ENCODE measurements at places on chromosomes 6 and 20.
A peak's percentile ranks its signal among the peaks of the same experiment; 100 is the strongest.

DNA sequence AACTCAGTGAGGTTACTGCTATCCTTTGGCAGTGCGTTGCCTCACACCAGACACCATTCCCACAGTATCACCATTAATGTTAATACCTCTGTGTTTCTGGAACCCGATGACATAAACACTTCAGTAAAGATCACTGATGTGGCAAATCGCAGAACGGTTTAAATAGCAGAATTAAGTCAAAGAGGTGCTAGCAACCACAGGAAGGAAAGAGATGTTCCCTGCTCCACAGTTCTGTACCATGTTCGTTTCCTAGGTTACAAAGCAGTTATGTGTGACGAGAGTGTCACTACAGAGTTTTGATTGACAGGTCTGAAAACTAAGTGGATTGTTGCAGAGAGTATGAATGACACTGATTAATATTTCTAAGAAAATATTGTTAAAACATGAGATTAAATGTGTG lies 272.3 kb downstream of the KHDRBS2 start:
- peak; percentile 57 for DNase-seq

- no peak for DNase-seq
Observed at GRCh38 chr20:20851385-20851784, 138.9 kb upstream of the RALGAPA2 start.

GRCh38 chr6:73923905-73924485 lies 228.0 kb downstream of the CD109 start:
- no peak for DNase-seq

DNA sequence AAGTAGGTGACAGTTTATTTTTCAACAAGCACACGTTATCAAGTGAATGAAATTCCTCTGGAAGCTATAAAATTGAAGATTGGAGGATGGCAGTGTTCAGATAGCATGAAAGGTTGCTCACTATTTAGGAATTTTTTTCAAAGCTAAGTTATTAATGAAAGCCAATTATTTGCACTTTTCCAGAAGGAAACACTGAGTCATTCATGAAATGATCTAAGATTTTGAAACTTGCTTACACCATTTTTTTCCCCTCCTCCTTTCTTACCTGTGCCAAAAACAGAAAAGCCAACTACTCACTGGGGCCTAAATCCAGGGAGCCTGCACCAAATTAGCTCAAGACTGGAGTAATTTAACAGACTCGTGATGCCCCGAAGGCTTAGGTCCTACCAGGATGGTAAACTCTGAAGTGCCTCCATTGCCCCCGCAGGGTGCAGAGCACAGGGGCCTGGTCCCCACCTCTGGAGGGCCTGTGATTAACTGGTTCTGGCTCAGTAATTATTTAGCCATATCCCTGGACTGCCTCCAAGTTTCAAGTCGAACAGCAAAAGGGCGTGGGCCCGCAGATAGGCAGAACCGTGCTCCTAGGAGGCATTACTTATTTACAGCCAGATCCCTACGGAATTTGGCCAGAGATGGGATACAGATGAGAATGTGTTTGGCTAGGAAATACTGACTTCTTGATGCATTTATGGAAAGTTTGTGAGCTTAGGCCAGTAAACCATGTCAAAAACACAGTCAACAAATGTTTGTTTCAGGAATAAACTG lies 28.0 kb upstream of the ZNF217 start:
- DNase-seq: peak; percentile 10

DNA sequence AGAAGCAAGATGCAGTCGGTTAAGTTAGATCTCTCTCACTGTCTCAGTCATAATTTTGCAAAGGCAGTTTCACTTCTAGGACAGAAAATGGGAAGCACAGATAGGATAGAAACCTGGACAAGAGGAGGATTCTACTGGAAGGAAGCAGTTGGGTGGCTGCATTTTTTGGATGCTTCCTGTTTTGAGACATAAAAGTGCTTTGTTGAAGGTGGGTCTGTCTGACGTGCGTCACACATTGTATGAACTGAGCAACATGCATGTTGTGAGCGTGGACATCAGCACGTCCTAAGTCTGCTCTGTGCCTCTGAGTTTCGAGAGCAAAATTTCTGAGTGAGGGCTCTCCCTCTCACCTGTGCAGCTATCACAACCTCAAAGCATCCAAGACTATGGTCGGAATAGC lies 68.7 kb upstream of the SNX9 start:
- DNase-seq: no peak

DNA sequence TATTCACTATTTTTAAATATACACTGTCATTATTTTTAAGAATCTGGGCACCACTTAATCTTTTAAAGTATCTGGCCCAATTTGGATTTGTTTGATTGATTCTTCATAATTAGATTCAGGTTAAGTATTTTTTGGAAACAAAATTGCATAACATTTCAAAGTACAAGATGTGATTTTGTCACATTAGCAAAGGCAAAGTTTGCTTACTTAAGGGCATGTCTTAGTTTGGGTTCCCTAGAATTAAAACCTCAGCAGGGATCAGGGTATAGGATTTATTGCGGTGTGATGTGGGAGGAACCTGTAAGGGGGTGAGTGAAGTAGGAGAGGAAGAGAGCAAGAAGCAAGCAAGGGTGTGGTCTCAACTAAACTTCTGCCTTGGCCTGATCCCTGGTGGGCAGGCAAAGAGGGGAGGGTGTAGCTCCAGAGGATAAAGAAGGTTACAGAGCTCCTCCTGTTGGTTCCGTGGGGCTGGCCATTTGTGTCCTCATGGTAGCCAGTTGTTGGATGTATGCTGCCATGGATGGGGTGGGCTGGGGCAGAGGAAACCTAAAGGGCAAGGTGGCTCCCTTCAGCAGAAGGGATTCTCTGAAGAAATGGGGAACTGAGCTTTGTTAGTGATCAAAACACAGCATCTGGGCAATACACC lies 668.7 kb upstream of the SLC35B3 start:
- no peak for DNase-seq

DNA sequence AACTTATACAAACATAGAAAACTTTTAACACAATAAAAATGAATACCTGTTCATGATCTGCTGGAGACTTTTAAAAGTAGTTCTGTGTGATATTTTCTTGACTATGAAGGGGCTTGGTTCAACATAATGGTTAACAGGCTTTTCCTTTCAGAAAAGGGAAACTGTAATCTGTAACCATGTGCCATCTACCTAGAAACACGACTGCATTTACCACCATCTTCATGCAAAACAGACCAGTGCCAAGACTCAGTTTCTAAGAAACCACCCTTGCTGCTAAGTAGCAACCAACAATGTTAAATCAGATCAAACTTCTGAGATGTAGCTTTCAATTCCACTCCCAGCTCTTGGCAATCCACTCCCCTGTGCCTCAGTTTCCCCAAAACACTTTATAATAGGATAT lies 15.7 kb downstream of the STAU1 start:
- no peak for DNase-seq

DNA sequence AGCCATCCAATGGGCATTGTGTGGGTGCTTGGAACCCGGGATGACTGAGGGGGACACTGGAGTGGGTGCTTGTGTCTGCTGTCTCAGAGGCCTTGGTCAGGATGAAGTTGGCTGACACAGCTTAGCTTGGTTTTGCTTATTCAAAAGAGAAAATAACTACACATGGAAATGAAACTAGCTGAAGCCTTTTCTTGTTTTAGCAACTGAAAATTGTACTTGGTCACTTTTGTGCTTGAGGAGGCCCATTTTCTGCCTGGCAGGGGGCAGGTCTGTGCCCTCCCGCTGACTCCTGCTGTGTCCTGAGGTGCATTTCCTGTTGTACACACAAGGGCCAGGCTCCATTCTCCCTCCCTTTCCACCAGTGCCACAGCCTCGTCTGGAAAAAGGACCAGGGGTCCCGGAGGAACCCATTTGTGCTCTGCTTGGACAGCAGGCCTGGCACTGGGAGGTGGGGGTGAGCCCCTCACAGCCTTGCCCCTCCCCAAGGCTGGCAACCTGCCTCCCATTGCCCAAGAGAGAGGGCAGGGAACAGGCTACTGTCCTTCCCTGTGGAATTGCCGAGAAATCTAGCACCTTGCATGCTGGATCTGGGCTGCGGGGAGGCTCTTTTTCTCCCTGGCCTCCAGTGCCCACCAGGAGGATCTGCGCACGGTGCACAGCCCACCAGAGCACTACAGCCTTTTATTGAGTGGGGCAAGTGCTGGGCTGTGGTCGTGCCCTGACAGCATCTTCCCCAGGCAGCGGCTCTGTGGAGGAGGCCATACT lies 49.4 kb downstream of the PYGB start:
- DNase-seq: no peak

DNA sequence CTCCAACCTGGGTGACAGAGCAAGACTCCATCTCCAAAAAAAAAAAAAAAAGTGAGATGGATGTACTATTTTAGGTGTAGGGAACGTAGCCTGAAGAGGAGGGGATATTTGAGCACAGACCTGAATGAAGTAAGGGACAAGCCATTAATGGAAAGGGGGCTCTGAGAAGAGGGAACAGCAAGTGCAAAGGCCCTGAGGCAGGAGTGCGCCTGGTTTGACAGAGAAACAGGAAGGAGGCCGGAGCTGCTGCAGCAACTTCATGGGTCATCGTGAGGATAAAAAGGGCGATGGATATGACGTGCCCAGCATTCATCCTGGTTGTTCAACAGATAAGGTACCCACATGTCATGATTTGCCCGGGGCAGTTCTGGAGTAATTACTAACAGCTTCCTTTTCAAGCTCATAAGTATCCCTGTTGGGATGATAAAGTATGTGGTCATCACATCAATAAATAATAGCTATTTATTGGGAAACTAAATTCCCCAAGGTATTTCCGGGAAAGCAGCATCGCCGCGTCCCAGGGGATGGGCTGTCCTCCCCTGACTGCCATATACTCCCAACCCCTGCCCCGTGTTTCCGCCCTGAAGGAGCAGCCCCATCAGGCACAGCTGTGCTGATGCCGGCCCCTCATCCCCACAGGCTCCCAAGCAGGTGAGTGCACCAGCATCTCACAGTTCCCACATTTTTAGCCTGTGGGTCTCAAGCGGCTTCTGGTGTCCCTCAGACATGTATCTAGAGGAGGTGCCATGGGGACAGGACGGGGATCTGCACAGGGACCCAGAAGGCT lies 43.4 kb downstream of the DLGAP4 start:
- DNase-seq: no peak

DNA sequence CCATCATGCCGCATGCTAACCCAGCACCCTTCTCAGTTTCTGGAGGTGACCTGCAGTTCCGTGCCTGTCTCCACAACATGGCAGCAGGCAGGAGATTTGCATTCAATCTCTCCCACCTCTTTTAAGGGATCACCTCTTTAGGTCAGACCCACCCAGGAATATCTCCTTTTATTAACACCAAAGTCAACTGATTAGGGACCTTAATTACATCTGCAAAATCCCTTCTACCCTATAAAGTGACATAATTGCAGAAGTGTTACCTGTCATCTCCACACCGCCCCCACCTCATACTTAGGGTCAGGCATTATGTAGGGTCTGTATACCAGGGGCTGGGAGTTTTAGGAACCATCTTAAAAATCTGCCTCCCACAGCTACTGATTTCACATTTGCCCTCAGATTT lies 267.5 kb downstream of the TMEM242 start:
- no peak for DNase-seq

- no peak for DNase-seq
Observed at GRCh38 chr6:157660414-157660813, 162.6 kb upstream of the SNX9 start.

DNA sequence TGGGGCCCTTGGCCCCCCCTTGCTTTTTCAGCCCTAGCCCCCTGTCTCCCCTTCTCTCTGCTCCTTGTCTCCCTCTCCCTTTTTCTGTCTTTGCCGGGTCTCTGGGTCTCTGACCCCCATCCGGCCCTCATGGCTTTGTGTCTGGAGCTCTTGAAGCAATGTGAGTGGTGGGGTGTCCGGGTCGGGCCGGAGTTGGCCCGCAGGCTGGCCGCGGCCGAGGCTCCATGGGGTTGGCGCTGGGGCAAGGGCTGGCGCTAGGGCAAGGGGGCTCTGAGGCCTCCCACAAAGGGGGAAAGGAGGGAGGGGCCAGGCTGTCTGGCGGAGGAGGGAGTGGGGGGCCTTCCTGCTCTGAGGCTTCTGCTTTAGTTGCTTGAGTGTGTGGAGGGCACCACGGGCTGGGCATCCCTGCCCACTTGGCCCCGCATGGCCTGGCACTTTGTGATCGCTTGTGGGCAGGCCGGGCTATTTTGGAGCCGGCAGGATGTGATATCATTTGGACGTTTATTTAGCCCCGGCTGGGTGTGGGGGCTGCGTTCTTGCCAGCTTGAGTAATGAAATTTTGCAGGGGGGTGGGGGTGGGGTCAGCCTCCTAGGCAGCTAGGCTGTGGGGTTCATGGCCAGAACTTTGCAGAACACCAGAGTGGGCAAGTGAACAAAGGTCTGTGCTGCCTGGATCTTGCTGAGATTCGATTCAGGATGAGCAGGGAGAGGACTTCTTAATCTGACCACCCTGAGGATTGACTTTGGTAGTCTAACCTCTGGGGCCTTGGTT lies 78.7 kb upstream of the MYL9 start:
- DNase-seq: no peak

GRCh38 chr6:20021795-20022194 lies 184.6 kb downstream of the ID4 start:
- peak; percentile 50 for DNase-seq
